Activated CD4-positive, CD25-positive, alpha-beta regulatory T cell treated with anti-CD3 and anti-CD28 coated beads, Interleukin-2, amount 50 U/mL, for 16 hours (primary cell): ENCODE measurements at places on chromosomes 1 and 21.

GRCh38 chr1:145843031-145843430, 2.4 kb upstream of the NUDT17 start:
- no peak for DNase-seq

DNA sequence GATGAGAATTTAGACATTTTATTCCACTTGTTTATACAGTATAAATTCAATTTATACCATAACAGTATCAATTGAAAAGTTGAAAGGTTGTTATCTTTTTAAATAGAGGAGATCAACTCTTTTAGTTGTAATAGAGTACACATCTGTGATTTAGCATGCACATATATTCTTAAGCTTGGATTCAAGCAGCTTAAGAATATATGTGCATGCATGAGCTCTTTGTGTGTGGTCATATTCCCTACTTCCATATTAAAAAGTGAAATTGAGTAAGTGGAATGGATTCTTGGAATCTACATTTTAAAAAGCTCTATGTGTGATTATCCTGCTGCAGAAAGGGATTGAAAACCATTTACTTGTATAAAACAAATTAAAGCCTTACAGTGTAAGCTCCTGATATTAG, 71.9 kb downstream of the SYCP1 start:
- DNase-seq, result no peak

- no peak for DNase-seq
These were observed 532.4 kb downstream of the KIF26B start for GRCh38 chr1:245687152-245687635.

DNA sequence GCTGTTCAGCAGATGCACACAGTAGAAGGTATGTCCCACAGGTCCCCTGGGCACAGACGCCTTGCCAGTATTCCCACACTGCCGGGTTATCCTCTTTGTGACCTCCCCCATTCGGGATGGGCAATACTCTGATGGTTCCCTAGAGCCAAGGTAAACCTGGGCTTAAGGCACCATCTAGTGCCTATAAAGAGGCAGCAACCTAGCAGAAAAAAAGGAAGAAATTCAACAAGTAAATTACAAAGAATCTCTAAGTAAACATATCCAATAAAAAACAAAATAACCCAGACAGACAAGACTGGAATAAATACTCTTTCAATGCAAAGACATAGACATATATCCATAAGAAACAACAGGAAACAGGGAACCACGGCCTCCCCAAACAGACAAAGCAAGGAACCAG, 39.4 kb downstream of the HSF2BP start:
- DNase-seq, result no peak

DNA sequence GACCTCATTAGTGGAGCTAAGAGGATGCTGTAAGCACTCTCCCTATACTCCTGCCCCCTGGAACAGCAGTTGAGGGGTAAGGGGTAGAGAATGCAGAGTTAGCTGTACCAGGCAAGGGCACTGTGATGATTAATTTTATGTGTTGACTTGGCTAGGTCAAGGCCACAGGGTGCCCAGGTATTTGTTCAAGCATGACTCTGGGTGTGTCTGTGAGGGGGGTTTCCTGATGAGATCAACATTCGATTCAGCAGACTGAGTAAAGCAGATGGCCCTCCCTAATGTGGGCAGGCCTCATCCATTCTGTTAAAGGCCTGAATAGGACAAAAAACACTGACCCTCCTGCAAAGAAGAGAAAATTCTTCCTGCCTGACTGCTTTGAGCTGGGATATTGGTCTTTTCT, 110.8 kb downstream of the KCND3 start:
- no peak for DNase-seq

DNA sequence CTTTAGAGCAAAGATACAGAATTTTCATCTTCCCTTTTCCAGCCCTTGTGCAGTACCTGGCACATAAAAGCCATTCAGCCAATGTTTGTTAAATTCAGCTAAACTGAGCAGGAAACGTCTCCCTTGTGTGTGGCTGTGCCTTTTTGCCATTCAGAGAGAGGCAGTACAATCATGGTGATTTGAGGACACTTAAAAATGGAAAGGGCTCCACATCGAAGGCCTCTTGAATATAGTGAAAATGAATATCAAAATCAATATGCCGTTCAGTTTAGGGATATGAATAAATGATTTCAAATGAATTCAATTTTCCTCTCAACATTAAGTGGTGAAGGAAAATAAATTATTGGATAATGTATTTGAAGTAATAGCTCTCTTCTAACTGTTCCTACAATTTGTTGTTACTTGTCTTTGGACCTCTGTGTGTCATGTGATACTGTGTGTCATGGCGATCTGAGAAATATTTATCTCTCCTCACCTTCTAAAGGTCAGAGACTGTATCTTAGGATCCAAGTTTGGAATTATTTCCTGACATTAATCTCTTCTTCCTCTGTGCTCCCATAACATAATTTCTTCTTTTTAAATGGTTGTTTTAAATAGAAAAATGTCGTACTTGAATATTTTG, 355.6 kb upstream of the ST6GALNAC5 start:
- no peak for DNase-seq
